OCI-M1 (cell line): ENCODE measurements at places on chromosomes 2 and 18.

DNA sequence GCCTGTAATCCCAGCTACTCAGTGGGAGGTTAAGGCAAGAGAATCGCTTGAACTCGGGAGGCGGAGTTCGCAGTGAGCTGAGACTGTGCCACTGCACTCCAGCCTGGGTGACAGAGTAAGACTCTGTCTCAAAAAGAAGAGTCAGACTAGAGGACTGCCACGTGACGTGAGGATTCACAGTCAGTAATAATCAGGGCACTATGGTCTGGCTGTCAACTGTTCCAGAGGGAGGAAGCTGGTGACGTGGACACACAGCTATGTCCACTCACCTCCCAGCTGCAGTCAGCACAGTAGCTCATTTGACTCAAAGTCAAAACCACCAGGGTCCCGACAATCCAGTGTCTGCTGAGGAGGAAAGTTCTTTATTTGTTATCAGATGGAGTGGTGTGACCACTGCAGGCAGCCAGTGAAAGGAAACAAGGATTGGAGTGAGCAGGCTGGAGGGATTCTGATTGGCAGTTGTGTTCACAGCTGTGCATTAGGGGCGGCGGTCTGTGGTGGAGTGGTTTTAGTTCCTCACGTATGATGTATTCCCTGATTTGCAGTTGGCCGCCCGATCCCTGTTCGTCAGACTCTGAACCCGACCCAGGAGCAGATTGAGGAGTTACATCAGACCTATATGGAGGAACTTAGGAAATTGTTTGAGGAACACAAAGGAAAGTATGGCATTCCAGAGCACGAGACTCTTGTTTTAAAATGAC is 37.9 kb downstream of the MOGAT1 start:
- DNase-seq, result peak; percentile 96

DNA sequence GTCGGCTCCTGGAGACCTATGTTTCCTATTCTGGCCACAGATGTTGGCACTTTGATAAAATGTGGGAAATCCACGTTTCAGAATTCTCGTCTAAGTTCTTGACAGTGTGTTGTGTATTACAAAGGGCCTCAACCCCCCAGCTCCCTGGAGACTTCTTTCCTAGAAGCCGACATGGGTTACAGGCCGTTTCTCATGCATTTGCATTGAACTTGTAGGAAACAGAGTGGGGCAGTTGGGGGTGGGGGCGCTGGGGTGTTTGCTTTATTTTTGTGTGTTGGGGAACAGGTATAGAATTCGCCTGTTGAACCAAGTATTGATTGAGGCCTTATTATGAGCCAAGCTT is 104.0 kb downstream of the CABLES1 start:
- no peak for DNase-seq

DNA sequence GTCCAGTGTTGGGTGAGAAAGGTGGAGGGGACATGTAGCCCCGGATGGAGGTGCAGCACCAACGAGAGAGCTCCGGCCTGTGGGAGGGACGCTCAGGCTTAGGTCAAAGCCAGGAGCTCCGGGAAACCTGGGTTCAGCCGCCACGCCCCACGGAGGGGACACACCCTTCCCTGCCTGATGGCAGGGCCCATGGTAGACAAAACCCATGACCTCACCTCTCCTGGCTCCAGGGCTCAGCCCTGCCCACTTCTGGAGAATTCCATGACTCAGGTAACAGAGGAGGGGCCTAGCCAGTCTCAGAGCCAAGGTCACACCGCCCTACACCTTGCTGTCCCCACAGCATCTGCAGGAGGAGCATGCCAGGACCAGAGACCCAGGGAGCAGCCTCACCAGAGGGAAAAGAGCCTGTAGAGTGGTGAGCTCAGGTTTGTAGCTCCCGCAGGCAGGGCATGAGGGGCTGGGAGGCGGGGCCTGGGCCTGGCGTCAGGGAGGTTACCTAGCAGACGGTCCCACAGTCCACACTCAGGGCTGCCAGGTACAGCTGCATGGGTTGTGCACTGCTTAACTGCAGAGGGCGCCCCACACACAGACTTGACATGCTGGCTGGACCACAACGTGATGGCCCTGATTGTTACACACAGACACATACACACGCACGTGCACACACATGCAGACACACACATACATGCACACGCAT is 70.8 kb upstream of the SMAD7 start:
- DNase-seq, result peak; percentile 53

GRCh38 chr2:133509777-133510176 is 58.5 kb downstream of the NCKAP5 start:
- no peak for DNase-seq

GRCh38 chr2:205627085-205627484 is 55.2 kb upstream of the NRP2 start:
- DNase-seq, result no peak

DNA sequence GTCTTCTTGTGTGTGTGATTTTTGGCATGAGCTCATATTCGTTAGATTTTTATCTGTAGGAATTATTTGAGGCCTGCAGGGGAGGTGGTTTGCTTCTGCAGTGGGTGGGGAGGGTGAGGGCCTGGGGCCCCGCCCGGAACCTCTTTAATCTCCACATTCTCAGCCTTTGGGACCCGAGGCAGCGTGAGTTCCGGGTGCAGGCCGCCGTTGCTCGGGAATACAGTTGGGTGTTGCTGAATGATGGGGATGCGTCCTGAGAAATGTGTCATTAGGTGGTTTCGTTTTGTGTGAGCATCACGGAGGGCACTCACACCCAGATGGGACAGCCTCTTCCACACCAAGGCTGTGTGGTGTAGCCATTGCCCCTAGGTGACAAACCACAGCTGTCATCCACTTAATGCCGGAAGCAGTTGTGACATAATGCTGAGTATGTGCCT is 13.7 kb upstream of the GAL3ST2 start:
- no peak for DNase-seq

GRCh38 chr2:58535182-58535581 is 294.1 kb upstream of the FANCL start:
- no peak for DNase-seq

- no peak for DNase-seq
Measured at GRCh38 chr2:79139423-79139822, 19.1 kb downstream of the REG1A start.

- DNase-seq, result peak; percentile 28
Measured at GRCh38 chr2:99153921-99154604, 679 bp downstream of the TSGA10 start.

DNA sequence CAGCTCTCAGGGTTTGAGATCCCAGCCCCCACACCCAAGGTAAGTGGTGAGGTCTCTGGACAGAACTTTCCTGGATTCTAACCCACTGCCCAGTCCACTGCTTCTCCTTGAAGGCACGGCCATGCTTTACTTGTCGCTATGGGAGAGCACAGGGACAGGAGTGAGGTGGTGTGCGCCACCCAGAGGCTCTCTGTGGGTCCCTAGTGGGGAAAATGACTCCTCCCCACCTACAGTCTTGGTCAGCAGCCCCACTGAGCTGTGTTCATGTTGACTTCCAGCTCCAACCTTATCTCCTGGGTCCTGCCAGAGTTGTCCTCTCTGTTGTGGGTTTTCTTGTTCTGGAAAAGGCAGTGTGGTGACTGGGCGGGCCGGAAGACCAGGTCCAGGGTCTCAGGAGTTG is 11.1 kb downstream of the TET3 start:
- no peak for DNase-seq

DNA sequence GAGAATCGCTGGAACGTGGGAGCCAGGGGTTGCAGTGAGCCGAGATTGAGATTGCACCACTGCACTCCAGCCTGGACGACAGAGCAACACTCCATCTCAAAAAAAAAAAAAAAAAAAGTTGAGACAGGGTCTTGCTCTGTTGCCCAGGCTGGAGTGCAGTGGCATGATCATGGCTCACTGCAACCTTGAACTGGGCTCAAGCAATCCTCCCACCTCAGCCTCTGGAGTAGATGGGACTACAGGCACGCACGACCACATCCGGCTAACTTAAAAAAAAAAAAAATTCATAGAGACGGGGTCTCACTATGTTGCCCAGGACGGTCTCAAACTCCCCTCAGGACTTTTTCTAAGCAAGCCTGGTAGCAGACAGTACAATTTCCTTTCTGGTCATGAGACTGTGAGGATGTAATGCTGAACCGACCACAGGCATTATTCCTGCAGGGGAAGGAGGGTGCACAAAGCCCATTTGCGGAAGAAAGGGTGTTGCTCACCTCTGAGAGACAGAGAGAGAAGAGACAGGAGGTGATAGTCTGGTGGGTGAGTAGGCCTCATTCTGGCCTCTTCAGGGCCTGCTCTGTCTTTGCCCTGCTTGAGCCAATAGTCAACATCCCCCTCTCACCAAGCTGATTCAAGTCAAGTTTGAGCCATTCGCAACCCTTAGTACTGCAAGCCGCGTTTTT is 205.3 kb downstream of the ZFP36L2 start:
- no peak for DNase-seq

DNA sequence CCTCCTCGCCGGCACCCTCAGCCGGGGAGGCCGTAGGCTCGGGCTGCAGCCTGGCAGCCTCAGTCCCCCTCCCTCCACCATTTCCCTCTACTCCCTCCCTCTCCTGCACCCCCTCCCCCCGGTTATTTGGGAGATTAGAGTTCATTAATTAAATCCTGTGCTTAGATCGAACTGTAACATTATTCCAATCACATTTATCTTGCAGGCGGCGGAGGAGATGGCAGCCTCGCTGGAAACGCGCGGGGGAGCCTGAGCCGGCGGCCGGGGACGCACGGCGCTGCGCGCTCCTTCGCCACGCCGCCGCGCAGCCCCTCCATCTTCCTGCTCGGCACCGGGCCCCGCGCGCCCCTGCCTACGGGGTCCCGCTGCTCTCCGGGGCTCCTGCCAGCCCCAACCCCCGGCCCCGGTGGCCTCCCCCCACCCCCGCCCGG is at the start of gene ST8SIA3:
TSS of gene ST8SIA3 (plus strand) at position 287 of the 431 bp plus-strand sequence. CDS start 290 bp downstream, outside the sequence.
- no peak for DNase-seq

DNA sequence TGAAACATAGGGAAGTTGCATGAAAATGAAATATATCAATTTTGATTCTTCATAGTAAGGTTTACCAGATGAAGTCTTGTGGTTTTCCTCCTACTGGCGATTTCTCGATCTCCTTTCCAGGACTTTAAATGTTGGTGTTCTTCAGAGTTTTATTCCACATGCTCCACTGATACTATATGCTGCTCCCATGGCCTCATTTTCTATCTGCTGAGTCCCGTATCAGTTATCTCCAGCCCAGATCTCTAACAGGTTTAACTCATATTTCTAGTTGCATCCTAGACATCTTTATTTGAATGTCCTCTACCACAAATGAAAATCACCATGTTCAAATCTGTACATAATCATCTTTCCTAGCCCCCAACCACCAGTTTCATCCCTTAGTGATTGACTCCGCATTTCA is 71.8 kb downstream of the COX7A2L start:
- no peak for DNase-seq

GRCh38 chr2:195961873-195962272 is 106.8 kb downstream of the DNAH7 start:
- DNase-seq, result peak; percentile 49

DNA sequence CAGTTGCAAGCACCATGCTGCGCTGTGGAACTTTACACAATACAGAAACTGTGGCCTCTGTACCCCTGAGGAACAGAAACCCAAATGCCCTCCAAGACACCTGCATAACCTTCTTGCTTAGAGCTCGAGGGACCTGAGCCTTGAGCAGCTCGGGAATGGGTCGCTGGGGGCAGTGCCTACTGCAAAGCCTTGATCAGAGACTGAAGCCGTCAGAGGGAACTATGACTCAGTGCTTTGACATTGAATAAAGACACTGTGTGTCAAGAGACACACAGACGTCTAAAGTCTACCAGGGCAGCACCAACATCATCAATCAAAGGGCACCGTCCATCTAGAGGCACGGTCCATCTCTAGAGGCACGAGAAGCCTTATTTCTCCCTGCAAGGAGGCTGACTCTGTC is 30.6 kb downstream of the GPR45 start:
- DNase-seq, result no peak

- DNase-seq, result no peak
Measured at GRCh38 chr2:164620873-164621763, at the start of gene GRB14. GRB14 (minus strand) TSS chr2:164621482; CDS start chr2:164621309, 173 bp downstream.

DNA sequence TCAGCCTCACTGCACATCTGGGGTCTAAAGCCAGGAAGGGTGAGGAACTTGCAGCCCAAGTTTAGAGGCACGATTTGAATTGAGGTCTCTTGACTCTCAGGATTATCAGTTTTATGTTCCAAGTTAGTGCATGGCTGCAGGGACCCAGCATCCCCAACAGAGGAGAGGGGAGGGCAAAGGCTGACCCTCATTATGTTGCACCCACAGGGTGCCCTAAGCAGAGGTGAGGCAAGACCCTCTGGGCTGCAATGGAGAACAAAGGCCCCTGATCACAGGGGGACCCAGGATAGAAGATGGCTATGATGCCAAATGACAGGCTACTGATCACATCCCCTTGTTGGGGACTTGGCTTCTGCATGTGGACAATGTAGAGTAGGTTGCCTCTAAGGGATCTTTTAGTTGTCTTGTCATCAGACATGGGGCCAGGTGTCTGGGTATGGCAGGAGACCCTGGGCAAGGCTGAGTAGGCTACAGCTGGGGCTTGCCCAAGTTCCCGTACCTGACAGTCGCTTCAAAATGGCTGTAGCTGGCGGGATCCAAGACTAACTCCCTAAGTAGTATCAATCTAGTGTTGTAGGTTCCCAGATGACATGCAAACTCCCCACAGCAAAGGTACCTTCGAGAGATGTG is 4.5 kb upstream of the GDF7 start:
- DNase-seq, result no peak

DNA sequence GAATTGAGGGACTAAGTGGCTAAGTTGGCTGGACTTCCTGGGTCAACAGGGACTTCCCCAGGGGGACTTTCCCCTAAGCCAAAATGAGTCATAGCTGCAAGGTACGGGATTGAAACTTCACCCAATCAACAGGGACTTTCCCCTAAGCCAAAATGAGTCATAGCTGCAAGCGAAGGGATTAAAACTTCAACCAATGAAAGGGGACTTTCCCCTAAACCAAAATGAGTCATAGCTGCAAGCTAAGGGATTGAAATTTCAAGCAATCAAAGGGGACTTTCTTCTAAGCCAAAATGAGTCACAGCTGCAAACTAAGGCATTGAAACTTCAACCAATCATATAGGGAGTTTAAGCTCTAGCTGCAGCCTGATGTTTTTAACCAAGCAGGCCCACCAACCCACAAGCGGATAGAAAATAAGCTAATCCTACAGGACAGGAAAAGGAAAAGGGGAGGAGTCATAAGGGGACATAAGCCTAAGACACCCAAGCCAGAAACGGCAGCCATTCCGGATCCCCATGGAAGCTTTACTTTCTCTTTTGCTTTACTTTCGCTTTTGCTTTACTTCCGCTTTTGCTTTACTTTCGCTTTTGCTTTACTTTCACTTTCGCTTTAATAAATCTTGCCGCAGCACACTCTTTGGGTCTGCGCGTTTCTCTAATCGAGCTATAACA is 1375.4 kb upstream of the CELF4 start:
- peak; percentile 96 for DNase-seq
